NCI-H748 treated with DMSO at 0.1 percent for 48 hours (cell line): ENCODE measurements at places on chromosomes 1 and 21.

DNA sequence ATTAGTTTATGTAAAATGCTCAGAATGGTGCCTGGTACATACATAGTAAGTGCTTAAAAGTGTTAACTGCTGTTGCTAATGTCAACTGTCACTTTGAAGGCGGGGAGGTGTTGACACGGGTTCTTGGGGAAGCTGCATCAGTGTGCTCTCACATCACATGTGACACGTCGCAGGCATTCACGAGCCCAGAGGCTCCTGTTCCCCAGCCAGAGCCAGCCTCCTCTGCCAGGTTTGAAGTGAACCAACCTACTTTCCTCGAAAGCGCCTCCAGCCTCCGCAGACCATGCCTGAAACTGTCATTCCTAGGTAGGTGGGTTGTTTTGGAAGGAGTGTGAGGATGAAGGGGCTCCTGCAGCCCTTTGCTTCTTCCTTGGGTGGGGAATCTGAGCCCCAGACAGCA is 13.8 kb downstream of the GALNT2 start:
- no peak for DNase-seq

DNA sequence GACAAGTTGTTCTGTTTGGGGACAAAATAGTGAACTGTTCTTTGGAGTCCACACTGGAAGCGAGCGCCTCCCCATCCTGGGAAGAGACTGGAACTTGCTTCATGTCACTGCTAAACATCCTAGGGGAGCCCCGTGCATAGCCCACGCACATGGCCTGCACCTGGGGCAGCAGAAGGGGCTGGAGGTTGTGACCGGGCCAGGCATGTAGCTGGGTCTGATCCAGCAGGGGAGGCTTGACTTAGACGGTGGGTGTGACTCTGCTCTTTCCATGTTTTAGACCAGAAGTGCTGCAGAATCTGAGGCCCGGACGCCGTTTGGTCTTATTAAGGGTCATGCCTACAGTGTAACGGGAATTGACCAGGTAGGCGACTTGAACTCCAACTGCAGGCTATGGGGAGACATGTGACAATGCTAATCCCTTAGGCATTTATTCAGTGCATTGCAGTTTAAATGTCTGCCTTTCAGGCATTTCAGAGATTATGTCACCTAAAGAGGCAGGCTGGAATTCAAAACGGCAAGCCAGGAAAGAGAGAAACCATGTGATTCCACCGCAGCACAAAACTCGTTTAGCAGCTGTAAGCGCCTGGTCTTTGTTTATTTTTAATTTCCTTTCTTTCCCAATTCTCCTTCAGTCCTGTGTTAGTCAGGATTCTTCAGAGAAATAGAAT is 21.8 kb downstream of the CAPN9 start:
- DNase-seq, result no peak

DNA sequence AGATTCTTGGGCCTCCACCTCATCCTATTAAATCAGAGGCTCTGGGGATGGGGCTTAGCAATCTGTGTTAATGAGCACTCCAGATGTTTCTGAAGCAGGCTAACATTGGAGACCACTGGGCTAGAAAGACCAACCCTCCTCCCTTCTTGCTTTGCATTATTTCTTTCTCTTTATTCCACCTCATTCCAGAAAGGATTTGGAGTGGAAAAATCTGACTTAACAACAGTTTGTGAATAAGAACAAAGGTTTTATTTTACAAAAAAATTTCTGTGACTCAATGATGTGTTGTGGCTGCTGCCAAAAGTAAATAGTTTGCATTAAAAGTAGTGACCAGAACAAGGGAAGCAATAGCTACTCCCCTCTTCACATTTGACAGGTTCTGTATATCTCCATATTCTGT is 79.4 kb downstream of the TGFB2 start:
- no peak for DNase-seq

DNA sequence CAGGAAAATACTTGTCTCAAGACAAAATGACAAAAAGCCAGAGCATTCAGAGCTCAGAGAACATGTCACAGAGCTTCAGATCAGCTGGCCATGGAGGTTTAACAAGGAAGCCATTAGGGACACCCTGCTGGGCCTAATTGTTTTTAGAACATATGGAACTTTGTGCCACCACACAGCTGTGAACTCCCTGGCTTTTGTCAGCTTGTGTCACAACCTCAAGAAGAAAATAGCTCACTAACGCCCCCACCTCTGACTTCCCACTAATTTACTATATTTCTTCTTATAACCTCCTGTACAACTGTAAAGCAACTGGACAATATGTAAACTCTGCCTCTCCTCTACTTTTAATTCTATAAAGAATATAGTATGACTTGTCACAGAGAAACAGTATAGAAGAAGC is 21.0 kb upstream of the TDRD10 start:
- DNase-seq, result no peak

GRCh38 chr1:205199090-205199930 is 12.2 kb downstream of the DSTYK start:
- no peak for DNase-seq

DNA sequence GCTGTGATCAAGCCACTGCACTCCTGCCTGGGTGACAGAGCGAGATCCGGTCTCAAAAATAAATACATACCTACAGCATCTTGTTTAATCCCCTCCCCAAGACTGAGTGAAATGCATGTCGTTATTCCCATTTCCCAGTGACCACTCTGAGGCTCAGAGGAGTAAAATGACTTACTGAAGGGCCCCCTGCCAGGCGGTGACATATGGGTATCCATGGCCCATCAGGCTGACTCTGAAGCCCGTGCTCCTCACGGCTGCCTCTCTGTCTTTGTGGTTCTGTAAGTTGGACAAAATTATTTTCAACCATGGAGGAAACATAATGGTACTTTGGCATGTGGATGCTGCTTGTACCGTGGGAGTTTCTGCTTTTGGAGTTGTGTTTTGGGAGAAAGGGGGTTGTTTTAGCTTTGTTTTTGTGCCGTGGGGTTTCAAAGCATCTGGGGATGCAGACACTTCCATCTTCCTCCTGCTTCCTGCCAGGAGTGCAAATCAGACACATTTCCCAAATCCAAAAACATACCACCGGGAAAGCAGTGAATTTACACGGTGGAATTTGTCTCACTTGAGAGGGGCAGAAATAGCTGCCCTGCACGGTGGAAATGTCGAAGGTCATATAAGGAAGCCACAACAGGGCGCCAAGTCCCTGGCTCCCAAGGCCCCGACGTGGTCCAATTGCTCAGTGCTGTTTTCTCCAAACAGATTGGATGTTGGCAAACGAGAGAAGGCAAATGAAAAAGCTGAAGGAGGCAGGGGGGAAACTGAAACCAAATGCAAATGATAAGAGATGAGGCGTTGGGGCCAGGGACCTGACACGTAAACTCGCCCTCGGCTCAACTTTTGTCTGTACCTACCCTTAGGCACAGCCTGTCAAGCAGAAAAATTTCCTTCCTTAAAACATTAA is 17.1 kb upstream of the PINK1 start:
- no peak for DNase-seq

DNA sequence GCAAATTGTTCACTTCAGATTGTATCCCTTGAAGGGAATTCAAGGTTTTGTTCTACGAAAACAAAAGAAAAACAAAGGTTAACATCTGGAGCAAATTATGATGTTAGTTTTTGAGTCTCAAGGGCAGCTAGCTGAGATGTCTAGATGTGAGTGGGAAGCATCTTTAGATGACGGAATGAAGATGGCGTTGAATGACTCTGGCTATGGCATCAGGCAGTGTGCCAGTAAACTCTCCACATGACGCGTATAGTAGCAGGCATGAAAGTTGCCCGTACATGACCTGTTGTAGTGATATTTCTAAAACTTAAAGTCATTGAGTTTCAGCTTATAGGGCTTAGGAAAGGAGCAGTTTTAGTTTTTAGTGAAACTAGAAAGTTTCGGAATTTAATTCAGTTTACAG is 12.3 kb upstream of the SDC3 start:
- DNase-seq, result no peak

DNA sequence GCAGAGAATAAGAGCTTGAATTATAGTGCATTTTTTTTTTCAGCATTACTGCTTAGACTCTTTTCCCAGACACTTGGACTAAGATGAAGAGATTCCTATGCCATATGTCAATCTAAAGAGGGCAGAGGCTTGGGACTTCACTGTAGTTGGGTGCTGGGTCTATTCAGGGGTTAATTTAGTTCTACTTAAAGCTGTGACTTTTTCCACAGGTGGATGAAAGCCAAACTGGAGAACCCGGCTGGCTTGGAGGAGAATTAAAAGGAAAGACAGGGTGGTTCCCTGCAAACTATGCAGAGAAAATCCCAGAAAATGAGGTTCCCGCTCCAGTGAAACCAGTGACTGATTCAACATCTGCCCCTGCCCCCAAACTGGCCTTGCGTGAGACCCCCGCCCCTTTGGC is 104.8 kb downstream of the ATP5PO start:
- DNase-seq, result no peak

DNA sequence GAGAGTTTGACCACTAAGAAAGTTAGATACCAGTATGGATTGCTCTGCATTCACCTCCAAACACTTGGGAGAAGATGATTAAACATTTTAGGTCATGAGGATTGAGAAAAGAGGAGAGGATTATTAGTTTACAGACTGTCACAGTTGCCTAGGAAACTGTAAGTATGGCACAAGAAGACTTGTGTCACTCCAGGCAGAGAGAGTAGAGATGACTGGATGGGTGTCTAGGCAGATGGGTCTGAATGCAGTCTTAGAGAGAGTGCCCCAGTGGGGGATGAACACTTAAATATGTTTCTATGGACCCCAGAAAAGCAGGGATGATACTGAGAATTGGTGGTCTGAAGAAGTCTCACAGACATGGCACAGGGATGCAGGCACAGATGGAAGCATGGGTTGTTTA is 477.6 kb upstream of the B3GALT2 start:
- DNase-seq, result no peak

DNA sequence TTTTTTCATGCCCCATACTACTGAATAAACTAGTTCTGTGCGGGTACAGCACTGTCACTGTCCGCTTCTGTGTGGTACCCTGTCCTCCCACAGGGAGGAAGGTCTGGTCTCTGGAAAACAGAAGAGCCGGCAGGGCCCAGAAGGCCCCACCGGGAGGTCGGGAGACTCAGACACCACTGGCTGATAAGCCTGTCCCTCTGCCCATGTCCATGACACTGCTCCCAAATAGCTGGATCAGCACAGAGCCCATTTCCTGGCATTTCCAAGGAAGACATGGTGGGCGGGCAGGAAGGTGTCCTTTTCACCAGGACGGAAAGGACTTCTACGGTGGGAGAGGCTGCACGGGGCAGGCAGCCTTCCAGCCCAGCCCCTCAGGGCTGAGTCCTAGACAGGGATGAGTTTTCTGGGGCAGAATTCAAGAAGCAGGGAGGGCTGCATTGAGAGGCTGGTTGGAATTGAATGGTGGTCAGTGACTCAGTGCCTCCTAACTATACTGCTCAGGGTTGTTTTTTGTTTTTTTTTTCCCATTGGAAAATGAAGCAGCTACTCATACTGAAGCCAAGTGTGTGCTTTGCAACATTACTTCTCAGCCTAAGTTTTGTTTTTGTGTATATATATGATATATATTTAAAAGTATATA is 7.1 kb downstream of the PSRC1 start:
- no peak for DNase-seq

GRCh38 chr1:41017141-41018017 is 4.1 kb downstream of the SLFNL1 start:
- no peak for DNase-seq

- DNase-seq, result no peak
Measured at GRCh38 chr1:20361805-20362381, 71.2 kb downstream of the VWA5B1 start.

- DNase-seq, result no peak
Measured at GRCh38 chr1:248783367-248783766, 27.8 kb upstream of the LYPD8 start.
